ENCODE measurements at places on chromosomes 11 and 22. TPM values are rescaled to one million over a fixed set of nuclear protein-coding genes. Genes with fewer than 3 reads are reported as not detected.

C22orf23 gene
- 0.17 TPM for total RNA-seq

ABCC8 gene
- 0.64 TPM for total RNA-seq

DNA sequence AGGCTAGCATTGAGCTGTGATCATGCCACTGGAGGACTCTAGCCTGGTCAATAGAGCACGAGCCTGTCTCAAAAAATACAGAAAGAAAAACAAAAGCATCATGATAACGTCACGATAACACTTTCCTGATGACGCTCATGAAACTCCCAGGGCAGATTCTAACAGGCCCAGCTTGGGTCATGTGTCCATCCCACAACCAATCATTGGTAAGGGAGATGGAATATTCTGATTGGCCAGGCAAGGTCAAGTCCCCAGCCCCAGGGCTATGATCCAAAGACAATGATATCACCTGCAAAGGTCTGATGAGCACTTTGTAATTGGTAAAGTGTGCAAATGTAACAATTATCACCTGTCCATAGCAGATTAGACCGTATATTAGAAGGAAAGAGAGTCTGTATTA lies 21.5 kb upstream of the DDX6 start:
- no peak for DNase-seq

- no peak for DNase-seq
Measured at GRCh38 chr11:92975285-92975684, 5.8 kb downstream of the MTNR1B start.

- DNase-seq = no peak
Measured at GRCh38 chr11:77425346-77425745, 48.5 kb downstream of the PAK1 start.

MS4A8 gene
- not detected for total RNA-seq

SULT4A1 gene
- total RNA-seq = not detected

SLC22A9 gene
- total RNA-seq = not detected

OR4C6 gene
- not detected for total RNA-seq

FGF3 gene
- not detected for total RNA-seq

DNA sequence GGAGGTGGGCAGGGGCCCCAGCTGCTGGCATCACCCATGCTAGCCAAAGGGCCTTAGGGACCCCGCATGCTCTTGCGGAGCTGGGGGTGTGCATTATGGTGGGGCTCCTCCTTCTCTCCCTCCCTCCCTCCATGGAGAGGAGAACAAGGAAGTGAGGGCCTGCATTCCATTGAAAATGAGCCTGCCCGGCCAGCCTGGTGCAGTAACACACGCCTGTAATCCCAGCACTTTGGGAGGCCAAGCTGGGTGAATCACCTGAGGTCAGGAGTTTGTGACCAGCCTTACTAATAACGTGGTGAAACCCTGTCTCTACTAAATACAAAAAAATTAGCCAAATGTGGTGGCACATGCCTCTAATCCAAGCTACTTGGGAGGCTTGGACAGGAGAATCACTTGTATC lies 22.4 kb downstream of the SNAP29 start:
- DNase-seq = no peak

DNA sequence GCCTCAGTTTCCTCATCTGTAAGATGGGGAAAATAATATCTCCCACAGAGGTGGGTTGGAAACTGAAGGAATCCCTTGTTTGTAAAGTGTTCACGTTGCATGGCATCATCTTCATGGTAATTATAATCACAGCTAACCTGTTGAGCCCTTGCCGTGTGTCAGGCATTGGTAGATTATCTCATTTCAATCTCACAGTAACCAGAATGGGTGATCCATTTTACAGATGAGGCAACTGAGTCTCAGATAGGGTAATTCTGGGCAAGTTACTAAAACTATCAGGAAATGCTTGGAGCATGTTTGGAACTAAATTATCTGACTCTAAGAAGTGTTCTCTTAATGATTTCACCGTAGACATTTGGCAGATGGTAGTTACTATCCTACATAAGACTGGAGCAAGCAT lies 109.4 kb downstream of the NAV2 start:
- no peak for DNase-seq

PIK3C2A gene
- 16.2 TPM for total RNA-seq

GAL gene
- total RNA-seq = 0.38 TPM

EFCAB6 gene
- total RNA-seq = 0.34 TPM

DNA sequence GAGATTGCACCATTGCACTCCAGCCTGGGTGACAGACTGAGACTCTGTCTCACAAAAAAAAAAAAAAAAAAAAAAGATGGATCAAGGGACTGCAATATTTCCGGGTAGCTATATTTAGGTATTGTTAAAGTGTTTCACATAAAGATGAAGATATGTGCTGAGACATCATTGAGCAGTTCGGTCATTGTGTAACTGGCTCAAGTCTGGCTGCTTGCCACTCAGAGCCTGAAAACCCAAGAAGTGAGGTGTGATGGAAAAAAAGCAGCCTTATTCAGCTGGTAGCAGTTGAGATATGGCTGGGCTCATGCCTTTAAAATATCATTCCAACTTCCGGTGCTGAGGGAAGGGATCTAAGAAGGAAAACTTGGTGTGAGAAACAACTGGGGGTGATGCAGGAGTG lies 46.9 kb downstream of the LUZP2 start:
- no peak for DNase-seq

DNA sequence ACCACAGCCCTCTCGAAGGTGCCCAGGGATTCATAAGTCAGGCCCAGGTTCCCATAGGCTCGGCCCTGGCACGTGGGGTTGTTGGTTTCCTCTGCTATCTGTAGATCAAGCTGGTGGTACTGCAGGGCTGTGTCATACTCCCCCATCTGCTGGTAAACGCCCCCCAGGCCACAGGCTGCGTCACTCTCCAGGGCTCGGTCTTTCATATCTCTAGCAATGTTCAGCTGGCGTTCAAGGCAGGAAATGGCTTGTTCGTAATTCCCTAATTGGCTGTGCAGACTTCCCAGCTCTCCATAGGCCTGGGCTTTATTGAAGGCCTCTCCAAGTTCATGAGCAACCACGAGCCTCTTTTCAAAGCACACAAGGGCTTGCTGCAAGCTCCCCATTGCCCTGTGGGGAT lies 186.4 kb upstream of the PITPNB start:
- no peak for DNase-seq

Data from psoas muscle (tissue), 8 donors.